ENCODE measurements at places on chromosomes 11 and 22.

DNA sequence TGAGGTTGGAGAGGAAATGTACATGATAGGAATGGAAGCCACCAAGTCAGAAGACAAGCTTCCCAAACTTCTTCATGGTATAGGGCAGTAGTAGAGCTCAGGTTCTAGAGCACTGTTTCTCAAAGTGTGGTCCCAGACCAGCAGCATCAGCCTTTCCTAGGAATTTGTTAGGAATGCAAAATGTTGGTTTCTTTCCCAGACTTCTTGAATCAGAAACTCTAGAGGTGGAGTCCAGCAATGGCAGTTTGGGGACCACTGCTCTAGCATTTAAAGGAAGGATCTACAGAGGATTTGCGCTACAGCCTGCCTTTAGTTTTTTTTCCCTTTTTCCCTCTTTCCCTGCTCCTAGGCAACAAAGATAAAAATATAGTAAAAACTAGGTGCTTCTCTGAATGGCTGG is 17.0 kb upstream of the MMP12 start:
- DNase-seq = no peak

DNA sequence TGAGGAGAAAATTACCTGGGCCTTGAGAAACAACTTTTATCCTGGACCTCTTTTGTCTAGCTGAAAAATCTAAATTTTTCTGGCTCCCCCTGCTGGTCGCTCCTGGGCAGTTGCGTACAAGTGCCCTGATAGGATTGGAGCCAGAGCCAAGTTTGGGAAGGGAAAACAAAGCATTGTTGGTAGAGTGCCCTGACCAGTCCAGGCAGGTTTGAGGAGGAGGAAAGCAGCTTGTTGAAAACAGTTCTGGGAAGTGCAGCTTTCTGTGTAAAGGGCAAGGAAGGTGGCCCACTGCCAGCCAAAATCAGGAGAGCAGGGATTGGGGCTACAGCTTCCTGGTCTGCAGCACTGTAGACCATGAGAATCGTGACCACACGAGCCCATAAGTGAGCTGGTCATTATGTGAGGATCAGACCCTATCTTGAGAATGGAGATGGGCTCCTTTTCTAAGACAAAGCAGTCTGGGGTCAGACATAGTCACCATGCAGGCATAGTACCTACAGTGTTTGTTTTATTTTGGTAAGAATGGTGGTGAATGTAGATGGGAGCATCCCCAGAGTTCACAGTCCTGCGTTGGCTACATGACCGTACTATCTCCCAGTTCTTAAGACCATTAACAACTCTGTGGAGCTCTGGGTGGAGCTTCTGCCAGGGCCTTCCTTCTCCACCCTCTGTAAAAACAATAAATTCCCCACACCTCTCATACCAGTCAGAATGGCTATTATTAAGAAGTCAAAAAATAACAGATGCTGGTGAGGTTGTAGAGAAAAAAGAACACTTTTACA is 21.3 kb upstream of the PIK3IP1 start:
- DNase-seq = peak; percentile 70

- no peak for DNase-seq
Measured at GRCh38 chr22:31866918-31867317, 77.4 kb upstream of the YWHAH start.

- DNase-seq = no peak
Measured at GRCh38 chr11:68322052-68322430, 9.7 kb downstream of the LRP5 start.

GRCh38 chr11:130581646-130582045 is 133.2 kb downstream of the ADAMTS15 start:
- no peak for DNase-seq

DNA sequence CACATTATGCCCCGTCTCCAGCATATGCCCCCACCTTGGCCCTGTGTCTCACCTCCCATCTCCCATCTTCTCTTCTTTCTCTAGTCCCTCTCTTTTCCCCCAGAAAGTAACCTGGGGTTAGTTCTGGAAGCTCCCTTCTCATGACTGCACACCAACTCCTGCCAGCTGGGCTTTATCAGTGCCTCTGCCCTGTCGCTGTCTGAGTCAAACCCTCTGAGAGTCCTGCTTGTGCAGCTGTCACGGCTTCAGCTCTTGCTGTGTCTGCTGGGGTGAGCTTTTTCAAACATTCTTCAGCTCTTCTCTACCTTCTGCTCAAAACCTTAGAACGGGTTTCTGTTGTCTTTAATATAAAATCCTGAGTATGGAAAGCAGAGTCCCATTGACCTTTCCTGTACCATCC is 304.5 kb upstream of the B3GAT1 start:
- no peak for DNase-seq

DNA sequence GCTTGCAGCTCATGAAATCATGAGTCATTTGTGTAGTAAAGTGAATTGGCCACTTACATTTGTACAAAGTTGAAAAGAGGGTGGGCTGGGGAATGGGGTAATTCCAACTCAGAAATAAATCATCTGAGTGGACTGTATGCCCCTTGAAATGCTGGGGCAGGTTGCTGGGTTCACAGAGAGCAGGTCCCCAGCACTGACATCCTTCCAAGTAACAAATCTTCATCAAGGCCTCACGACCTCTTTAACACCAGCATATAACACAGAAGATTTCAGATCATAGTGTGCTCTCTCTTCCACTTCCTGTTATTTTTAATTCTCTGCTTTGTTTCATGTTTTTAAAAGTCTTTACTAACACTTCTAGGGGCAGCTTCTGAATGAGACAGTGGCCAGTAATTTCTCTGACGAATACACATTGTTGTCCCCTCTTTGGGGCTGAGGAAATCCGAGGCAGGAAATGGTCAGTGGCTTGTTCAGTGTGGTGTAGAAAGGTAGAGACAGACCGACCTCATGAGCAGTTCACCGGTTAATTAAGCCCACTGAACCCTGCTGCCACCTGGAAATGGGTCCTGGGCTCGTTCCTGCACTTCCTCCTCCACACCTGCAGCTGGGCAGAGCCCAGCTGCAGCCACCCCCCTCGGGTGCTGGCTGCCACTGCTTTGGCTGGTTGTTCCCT is 127.7 kb downstream of the MAML2 start:
- DNase-seq = peak; percentile 19

DNA sequence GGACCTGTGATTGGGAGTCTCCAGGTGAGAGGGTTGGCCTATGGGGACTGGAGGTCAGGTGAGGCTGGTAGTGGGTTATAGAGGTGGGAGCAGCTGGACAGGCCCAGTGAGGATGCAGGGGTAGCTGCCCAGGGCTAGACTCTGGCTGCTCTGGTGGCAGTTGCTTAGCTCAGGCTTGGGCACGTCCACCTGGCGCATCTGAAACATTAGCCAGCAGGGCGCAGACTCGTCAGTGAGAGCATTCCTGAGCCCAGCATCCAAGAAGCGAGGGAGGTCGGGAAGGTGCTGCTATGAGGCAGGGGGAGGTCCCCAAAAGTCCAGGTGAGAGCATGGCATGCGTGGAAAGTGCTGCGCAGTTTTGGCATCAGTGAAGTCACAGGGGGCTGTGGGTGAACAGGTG is 3.5 kb upstream of the GGT1 start:
- no peak for DNase-seq

DNA sequence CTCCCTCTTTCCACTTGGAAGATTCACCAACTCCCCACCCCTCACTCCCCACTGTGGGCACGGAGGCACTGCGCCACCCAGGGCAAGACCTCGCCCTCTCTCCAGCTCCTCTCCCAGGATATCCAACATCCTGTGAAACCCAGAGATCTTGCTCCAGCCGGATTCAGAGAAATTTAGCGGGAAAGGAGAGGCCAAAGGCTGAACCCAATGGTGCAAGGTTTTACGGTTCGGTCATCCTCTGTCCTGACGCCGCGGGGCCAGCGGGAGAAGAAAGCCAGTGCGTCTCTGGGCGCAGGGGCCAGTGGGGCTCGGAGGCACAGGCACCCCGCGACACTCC is 397 bp upstream of the CD44 start:
- DNase-seq = no peak
